Gastrocnemius medialis (tissue), 4 donors: ENCODE measurements at places on chromosomes 1 and 21. TPM values are rescaled to one million over a fixed set of nuclear protein-coding genes. Genes with fewer than 3 reads are reported as not detected.

GRCh38 chr1:116569776-116570357 lies 959 bp downstream of the CD58 start:
- peak overlapping the region; percentile 85 for H3K27ac ChIP-seq
- H3K36me3 ChIP-seq = no peaks in the 10 kb centered on the region
- no peaks in the 10 kb centered on the region for H3K27me3 ChIP-seq
- peaks cover 11% of the 10 kb centered on the region for H3K4me1 ChIP-seq

DNA sequence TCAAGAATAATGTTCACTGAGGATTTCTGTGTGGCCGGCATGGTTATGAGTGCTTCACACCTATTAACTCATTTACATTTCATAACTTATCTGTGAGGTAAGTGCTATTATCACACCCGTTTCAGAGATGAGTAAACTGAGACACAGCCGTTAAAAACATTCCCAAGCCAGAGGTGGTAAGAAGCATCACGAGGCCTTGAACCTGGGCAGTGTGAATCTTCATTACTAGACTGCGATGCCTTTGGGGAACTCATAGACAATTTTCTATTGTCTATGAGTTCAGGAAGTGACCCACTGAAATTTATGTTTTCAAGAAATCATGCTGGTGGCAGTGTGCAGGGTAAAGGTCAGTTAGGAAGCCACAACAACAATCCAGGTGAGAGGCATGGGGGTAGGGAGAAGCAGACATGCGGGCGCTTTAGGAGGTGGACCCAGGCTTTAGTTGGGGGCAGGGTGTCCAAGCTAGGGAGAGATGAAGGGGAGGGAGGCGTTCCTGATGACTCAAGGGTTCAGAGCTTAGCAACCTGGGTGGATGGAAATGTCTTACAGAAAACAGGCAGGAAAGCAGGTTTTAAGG lies 14.5 kb downstream of the GNG12 start:
- H3K36me3 ChIP-seq = no peaks in the 10 kb centered on the region
- H3K27ac ChIP-seq = no peak overlapping the region
- no peaks in the 10 kb centered on the region for H3K27me3 ChIP-seq
- no peak overlapping the region for H3K4me3 ChIP-seq
- no peak for DNase-seq
- H3K4me1 ChIP-seq = peaks cover 24% of the 10 kb centered on the region

GRCh38 chr1:201295861-201296260 lies 12.6 kb downstream of the PKP1 start:
- H3K27ac ChIP-seq = no peak overlapping the region
- no peaks in the 10 kb centered on the region for H3K4me1 ChIP-seq
- H3K36me3 ChIP-seq = no peaks in the 10 kb centered on the region
- no peak overlapping the region for H3K4me3 ChIP-seq
- DNase-seq = no peak

The PRRX1 gene
- total RNA-seq = 48.3 TPM

The C1orf94 gene
- total RNA-seq = not detected

The TMEM234 gene
- 4.6 TPM for total RNA-seq
